Stimulated activated naive CD8-positive, alpha-beta T cell treated with anti-CD3 and anti-CD28 coated beads, Interleukin-15, amount 100 ng/mL, for 72 hours (primary cell): ENCODE measurements at places on chromosomes 7 and 10.

- DNase-seq, result no peak
These were observed 812 bp downstream of the PROSER2 start for GRCh38 chr10:11823989-11824346.

GRCh38 chr7:16365177-16365576 is 56.2 kb downstream of the CRPPA start:
- no peak for DNase-seq

GRCh38 chr7:131203291-131203976 is 124.2 kb upstream of the MKLN1 start:
- no peak for DNase-seq

- DNase-seq, result no peak
These were observed 263.1 kb downstream of the RPS24 start for GRCh38 chr10:78296785-78297184.

- DNase-seq, result no peak
These were observed 28.5 kb downstream of the MKLN1 start for GRCh38 chr7:131355917-131356777.

GRCh38 chr10:70324951-70325781 is 41.4 kb upstream of the NPFFR1 start:
- DNase-seq, result no peak
